Stimulated activated CD8-positive, alpha-beta memory T cell treated with anti-CD3 and anti-CD28 coated beads, Interleukin-2, amount 100 ng/mL, for 1 hour (primary cell): ENCODE measurements at places on chromosomes 4 and X.

DNA sequence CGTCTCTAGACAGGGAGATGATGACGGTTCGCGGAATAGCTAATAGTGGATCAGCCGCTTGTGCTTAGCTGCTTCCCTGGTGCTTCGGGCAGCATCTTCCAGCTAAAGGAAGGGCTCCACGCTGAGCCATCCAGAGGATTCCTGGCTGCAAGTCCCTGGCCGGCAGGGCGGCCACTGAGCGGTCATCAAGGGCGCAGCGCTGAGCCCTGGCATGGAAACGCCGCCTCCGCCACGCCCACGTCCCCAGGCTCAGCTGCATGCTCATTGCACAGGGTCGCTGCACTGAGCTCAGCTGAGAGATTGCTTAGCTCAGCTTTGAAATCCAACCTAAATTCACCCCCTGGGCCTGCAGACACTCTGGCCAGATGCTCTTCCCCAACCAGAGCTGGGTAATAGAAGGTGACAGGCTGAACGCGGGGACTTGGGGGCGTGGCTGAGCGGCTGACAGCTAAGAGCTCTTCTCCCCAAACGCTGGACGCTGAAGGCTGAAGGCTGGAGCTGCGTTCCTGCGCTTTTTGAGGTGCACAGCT, 118.2 kb upstream of the KIT start:
- no peak for DNase-seq

- DNase-seq, result no peak
These were observed 97.1 kb downstream of the ENOX2 start for GRCh38 chrX:130805903-130806302.

DNA sequence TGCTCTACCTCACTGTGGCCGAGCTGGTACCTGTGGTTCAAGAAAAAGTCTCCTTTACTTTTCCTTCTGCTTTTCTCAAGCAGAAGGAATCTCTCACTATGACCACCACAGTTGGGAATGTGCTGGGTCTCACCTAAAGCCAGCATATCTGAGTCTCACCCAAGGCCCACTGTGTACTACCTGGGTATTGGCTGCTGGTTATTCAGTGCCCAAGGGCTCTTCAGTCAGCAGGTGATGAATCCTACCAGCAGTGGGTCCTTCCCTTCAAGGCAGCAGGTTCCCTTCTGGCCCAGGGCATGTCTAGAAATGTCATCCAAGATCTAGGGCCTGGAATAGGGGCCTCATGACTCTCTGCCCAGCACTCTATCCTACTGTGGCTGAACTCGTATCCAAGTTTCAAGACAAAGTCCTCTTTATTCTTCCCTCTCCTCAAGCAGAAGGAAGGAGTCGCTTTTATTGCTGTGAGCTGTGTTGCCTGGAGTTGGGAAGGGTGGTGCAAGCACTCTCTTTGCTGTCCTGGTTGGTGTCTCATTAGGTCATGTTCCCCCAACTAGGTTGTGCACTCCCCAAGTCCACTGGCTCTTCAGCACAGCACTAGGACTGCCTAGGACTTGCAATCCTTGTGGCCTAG, 6.1 kb downstream of the CXCL10 start:
- no peak for DNase-seq

DNA sequence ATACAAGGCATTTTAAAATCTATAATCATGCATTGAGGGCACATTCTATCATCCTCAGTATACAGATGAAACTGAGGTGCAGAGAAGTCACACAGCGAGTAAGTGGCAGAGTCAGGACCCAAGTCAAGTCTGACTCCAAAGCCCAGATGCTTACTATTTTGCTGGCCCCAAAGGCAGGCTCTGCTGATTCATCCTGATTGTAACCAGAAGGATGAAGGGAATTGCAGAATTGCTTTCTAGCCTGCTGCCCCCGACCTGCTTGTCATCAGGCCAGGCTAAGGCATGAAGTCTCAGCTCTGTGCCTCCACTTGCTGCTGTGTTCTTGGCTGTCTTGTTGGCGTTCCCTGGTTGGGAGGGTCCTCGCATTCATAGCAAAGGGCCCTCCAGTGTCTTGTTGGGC, 62.7 kb downstream of the SLC9A6 start:
- no peak for DNase-seq

- DNase-seq, result no peak
These were observed 17.2 kb upstream of the SH3TC1 start for GRCh38 chr4:8181844-8182243.

DNA sequence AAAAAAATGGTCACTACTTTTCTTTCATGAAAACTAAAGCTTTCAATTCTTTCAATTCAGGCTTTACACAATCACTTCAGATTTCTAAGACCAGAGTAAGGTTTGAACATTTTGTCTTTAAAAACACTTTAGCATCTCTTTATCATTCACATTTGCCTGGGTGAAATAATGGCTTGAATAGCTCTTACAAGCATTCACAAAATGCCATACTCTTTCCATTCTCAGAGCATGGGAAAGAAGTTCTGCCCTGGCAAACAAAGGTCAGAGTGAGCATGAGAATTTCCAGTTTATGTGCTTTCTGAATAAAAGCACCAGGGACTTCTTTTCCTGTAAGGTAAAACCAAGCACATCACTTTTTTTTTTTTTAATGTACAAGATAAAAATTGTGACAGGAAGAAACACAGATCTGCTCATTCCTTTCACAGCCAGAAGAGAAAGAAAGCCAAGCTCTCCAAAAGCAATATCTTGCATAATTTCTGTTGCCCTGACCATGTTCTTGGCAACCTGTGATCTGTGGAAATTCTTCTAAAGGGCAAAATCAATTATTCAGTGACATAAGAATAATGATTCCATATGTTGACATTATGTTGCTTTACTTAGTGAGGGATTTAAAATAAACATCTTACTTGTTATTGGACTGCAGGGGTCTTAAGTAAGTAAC, 64.8 kb downstream of the CD40LG start:
- DNase-seq, result no peak
